DMS153 (cell line): ENCODE measurements at places on chromosomes 12 and 14.

DNA sequence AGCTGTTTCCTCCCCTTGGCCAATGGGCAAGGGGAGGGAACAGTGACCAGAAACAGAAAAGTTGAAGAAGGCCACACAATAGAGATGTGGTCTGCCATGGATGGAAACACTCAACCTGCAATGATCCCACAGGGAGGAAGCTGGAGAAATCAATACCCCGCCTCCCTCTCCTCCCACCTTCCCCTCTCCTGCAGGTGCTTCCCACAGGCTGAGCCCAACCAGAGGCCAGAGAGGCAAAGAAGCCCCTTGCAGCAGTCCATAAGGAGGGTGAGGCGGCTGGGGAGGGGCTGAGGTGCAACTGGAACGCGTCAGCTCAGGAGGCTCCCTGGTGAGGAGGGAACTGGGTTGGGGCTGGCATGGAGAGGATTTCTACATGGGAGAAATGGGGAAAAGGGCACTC, 84.0 kb downstream of the RNF34 start:
- no peak for DNase-seq

DNA sequence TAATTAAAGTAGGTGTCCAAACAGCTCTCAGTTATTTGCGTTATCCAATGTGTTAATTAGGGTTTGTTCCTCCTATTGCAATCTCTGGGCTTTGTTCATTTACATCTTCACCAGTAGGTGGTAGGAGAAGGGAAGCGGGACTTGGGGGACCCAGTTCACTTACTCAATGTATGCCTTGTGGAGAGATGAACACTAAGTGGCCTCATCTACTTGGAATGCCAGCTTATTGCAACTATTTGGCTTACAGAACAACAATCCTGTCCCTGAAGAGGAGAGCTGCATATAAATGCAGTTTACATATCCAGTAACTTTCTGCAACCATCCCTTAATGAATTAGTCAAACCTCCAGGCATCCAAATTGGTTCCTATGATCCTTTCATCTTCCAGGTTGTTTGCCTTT, 417.1 kb upstream of the CCDC196 start:
- DNase-seq = no peak

DNA sequence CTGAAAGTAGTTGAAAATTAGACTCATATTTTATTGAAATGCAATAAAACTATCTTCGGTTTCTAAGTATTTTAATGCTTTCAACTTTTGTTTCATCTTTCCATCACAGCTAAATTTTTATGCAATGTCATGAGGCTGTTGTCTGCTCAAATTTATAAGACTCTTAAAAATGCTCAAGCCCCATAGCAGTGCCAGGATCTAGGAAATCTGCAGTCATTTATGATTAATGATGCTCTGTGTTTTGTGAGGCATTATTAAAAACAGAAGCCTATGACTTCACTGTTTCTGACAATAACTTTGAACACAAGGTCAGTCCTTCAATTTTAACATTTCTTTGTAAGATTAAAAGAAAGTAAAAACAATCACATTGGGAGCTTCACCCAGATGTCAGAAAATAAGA, 112.5 kb downstream of the ALX1 start:
- no peak for DNase-seq

- peak; percentile 87 for DNase-seq
Observed at GRCh38 chr12:78241446-78241845, 410.8 kb downstream of the NAV3 start.

DNA sequence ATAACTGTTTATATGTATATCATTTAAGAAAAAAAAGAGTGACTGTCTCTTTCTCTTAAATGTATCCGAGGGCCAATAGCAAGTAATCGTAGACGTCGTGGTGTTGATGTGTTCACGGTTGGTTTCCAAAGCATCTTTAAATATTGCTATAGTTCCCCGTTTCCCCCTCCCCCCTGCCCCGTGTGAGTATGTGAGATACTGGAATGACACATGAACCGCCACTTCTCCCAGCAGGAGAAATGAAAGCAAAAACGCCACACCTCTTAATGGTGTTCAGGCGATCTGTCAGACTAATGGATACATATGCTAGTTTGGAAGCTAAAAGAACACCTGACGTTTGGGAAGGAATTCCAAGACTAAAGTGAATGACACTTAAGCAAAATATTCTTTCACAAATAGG, 258.3 kb downstream of the FOXN3 start:
- DNase-seq = no peak

DNA sequence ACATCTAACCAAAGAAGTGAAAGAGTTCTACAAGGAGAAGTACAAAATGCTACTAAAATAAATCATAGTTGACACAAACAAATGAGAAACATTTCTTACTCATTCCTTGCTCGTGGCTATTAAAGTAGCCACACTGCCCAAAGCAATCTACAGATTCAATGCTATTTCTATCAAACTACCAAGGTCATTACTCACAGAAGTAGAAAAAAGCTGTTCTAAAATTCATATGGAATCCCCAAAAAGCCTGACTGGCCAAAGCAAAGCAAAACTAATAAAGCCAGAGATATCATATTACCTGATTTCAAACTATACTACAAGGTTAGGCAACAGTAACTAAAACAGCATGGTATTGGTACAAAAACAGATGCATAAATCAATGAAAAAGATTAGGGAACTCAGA, 305.6 kb downstream of the RPAP3 start:
- DNase-seq = no peak

- DNase-seq = no peak
Observed at GRCh38 chr12:70418101-70418500, 52.0 kb downstream of the KCNMB4 start.

GRCh38 chr12:70745048-70745447, 107.8 kb upstream of the PTPRB start:
- DNase-seq = no peak

GRCh38 chr12:51973560-51973959, 22.1 kb downstream of the ACVR1B start:
- DNase-seq = no peak

DNA sequence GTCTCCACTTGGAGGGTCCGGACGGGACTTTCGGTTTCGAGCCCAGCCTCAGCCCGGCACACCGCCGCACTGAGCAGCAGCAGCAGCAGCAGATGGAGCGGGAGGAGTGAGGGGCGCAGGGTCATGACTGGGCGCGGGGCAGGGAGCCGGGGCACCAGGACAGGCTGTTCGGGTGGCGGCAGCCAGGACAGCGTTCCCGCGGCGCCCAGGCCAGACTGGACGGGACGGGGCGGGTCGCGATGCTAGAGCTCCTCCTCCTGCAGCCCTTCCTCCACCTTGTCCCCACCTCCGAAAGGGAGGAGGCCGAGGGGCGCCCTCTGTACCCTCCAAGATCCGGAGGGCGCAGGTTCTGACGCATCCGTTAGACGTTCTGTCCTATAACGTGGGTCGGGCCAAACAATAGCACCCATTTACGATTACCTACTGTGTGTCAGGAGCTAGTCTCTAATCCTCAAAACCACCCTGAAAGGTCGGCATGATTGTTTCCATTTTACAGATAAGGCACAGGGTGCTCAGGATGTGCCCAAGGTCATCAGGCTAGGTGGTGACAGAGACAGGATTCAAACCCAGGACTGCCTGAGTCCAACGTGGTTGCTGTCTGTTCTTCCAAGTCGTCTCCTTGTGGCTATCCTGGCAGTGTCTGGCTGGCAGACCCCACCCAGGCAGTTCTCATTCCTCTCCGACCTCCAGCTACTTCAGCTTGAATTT, at the start of gene FKBP11:
Gene FKBP11 (minus strand): TSS at position 189 of the 708 bp plus-strand sequence. CDS start 64 bp downstream, at position 125.
- no peak for DNase-seq

DNA sequence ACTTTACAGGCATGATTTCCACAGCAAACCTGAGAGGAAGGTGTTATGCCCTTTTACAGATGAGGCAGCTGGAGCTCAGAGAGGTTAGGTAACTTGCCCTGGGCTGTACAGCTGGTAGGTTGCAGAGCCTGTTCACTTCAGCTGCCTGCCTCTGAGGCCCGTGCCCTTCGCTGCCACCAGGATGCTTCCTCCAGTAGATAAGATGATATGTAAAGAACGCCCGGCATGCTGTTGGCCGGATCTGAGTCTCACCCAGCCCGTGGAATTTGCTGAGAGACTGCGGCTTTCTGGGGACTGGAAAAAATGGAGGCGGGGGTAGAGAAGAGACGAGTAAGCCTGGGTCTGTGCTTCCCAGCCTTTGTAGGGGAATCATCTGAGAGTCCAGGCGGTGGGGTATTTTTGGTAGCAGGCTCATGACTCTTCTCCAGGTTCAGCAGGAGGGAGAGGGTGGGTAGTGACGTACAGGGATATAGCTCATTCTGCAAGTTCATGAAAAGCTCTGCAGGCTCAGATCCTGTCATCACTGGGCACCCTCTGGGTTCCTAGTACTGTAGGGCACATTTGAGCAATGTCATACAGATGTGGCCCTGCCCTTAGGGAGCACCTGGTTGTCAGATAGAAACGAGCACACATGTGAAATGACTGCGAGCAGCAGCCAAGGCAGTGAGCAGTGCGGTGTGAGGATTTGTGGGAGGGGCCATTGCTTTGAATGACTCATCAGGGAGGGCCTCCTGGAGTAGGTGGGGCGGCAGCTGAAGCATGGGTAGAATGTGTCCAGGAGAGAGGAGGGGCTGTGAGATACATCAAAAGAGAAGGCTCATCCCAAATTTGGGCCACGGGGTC, 159.4 kb downstream of the TSPAN9 start:
- DNase-seq = no peak

- no peak for DNase-seq
Observed at GRCh38 chr14:76203086-76204001, 51.6 kb downstream of the GPATCH2L start.

DNA sequence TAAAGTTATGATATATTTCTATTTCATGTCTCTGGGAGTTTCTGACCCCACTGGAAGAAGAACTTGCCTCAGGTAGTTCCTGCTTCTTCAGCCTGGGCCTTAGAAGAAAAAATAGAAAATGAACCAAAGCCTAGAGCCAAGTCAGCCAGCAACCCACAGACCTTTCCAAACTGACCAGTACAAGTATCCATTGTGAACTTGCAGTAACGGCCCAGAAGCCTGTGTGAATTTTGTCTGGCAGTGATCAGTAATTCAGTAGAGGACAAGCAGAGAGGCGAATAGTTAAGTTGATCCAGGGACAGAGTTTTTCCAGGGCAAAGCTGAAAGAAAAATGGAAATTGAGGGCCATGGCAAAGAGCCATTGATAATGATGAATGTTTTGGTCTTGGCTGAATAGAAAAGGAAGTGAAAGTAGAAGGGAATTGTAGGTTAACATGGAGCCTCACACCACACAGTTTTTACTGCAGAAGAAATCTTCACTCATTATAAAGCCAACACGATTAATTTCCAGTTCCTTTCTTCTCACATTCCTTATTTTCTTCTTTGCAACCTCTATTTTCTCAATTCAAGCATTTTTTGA, 311.8 kb downstream of the BTG1 start:
- no peak for DNase-seq
